IPS-NIHi11 (cell line): ENCODE measurements at places on chromosomes 7 and 10.

DNA sequence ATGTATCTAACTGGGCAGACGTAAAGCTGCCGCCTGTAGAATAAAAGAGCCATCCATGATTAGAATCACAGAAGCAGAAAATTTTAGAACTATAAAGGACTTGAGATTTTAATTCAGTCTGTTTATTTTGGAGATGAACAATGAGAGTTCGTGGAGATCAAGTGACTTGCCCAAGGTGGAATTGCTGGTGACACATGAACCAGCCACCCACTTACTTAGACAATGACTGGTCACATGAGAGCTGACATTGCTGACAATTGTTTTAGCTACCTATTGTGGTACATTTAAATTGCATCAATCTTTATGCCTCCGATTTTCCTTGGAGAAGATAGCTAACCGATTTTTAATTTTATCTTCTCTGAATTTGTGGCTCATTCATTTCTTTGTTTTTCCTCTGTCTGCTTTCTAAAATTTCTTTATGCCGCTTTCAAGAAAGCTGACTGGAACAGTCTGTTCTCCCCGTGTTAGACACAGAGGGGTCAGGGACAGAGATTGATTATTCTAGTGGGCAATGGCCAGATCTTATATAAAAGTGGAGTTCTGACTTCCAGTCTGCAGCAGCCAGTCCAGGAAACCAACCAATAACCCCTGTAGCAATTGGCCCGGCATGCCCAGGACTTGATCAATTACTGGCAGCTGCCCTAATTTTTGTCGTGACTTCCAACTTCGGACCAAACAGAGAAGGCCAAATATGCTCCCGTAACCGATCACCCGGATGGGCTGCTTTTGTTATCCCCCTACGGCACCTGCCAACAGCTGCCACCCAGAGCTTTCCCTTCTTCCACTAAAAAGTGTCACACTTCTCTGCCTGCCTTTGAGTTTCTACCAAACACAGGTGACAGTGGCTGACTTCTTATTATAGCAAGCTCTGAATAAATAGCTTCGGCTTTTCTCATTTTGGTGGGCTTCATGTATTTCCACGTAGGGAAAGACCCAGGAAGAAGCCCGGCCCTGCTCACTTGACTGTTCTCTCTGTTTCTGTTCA, 241.6 kb downstream of the CAMK1D start:
- DNase-seq = no peak

DNA sequence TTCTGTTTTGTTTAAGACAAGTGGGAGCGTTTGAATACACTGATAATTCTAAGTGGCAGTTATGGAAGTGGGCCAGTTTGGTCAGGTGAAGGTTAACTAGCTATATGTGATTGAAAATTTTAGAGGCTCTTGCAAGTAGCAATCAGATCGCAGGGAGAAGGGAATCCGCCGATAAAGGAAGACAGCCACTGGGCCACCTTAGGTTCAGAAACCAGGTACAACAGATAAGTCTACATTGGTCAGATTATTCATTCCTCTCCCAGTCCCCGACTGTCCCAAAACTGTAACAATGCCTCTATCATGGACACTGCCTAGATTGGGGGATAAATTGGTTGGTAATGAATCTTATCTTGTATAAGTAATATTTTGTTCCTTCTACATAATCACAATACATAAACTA, 8.9 kb downstream of the ANK3 start:
- DNase-seq = no peak

DNA sequence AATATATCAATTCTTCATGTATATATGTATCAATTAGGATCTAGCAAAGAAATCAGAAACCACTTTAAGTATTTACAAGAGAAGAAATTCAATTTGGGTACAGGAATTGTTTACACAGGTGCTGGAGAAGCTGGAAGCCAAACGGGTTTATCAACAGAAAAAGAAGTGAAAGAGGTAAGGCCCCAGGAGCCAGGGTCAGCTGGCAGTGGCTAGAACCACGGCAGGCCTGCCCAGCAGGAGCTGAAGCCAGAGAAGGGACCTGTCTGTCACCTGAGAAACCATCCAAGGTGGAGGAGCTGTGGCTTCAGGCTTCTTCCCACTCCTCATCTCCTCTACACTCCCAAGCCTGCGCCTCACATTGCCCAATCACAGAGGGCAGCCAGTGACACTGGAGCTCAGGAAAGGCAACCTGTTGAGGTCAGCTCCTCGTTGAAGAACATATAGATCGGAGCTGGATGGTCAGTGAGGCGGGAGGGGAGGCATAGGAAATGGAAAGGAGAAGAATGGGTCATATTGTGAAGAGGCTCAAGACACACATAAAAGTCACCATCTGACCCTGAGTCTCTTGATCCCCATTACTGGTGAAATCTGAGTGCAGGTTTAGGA, 182.6 kb downstream of the REEP3 start:
- DNase-seq = no peak

GRCh38 chr7:16606704-16607103, 38.9 kb downstream of the ANKMY2 start:
- DNase-seq = no peak

GRCh38 chr10:98029149-98030092, 1.0 kb downstream of the CRTAC1 start:
- DNase-seq = peak; percentile 53

DNA sequence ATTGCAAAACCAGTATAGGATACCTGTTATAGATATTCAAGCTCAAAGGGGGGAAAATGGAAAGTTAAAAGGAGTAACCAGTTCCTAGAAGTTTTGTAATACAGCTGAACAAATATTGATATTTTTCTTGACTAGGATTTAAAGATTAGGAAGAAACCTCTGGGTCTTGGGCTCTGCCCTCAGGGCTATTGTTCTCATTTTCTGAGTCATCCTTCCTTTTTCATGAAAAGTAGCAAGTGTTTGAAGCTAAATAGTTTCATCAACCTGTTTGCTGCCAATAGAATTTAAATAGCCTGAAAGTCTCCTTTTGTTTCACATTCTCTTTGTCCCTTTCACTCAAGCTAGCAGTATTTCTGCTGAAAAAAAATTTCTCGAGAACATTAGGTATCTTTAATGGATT, 1061.1 kb upstream of the GHITM start:
- DNase-seq = peak; percentile 10

GRCh38 chr7:73742338-73742752, 3.7 kb upstream of the ABHD11 start:
- peak; percentile 29 for DNase-seq

DNA sequence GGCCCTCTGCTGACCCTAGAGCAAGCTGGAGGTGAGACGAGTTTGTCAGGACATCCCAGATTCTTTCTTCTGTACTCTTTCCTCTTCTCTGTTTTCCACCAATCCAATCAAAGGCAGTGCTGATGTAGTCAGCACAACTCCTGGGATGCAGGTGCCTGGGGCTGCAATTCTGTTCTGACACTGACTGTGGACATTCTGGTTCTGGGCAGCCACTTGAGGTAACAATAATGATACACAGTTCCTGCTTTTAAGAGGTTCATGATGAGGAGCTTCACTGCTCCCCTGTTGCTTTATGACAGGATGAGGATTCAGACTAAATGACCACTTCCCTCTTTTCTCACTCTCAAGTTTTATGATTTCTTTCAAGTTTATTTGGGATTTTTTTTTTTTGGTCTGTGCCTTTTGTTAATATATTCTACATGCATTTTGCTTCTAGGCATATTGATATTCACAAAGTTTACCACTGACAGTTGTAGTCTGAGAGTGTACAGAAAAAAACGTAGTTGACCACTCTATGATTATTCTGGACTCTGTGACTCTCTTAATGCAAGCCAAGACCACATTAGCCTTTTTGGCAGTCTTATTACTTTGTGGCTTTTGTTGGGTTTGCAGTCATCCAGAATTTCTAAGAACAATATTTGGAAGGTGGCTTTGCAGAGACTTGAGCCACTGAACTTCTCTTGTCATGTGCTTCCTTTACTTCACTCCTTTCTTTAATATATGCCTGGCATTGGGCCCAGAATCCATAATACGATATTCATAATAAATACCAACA, 247.6 kb downstream of the AUTS2 start:
- DNase-seq = no peak
